Stimulated activated CD4-positive, alpha-beta T cell treated with anti-CD3 and anti-CD28 coated beads, Interleukin-1b, Interleukin-23, amount 100 ng/mL, for 48 hours (primary cell): ENCODE measurements at places on chromosomes 4 and X.

DNA sequence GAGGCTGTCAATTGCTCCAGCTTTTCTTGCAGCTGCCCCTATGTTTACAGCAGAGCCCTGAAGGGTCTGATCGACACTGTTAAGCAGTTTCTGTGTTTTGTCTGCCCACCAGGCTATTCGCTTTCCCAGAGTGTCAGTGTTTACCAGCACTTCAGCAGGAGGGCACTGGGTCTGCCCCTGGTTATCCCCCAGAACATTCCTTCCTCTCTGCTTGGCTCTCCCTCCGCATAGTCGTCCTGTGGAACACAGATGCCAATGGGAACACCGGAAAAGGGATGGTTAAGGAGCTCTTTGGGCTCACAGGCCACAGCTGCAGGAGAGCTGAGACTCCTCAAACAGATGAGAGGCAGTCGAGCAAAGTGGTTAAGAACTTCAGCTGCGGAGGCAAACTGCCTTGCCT is 71.3 kb upstream of the FBXW7 start:
- DNase-seq: no peak

GRCh38 chr4:86935853-86936733 is 1.3 kb downstream of the AFF1 start:
- peak; percentile 81 for DNase-seq

DNA sequence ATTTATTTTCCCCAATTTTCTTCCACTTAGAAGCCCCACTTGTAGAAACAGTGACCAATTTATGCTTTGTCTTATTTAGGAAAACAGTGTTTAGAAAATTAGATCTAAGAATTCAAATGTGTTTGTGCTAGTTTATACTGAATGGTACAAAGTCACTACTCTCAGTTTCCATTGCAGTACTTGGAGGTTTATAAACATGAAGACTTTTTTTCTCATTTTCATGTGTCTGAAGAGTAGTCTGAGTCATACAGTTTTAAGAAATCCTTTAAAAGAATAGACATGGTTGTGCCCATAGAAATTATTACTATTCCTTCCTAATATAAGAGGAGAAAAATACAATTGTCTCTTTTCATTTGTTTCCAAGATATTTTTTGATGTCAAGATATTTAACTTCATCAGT is 458.7 kb downstream of the NAF1 start:
- no peak for DNase-seq

DNA sequence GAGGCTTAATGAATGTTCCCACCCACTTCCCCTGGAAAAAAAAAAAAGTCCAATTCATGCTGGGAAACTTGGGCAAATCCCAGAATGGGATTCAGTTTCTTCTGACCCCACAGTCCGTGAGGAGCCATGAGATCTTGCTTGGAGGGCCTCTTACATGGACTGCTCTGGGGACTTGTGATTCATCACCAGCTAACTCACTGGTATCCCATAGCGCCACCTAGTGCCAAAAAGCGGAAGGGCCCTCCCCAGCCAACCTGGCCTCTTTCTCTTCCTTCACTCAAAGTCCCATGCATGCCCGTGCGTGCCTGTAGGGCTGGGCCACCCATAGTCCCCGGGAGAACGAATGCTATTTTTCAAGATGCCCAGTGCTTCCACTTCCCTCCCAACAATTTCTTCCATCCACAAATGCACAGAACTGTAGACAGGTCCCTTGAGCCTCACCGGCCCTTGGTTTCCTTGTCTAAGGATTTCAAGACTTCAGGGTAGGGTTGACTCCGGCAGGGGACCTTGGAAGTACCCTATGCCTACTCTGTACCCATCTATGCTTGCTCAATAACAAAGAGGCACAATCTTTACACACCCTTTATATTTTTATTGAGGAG is 5.1 kb downstream of the RTL5 start:
- DNase-seq: peak; percentile 77

GRCh38 chr4:8287343-8288280 is 18.1 kb downstream of the HTRA3 start:
- no peak for DNase-seq

GRCh38 chr4:184891816-184892397 is 66.1 kb upstream of the ACSL1 start:
- no peak for DNase-seq

- no peak for DNase-seq
Observed at GRCh38 chr4:97911236-97911906, 231.9 kb downstream of the STPG2 start.

DNA sequence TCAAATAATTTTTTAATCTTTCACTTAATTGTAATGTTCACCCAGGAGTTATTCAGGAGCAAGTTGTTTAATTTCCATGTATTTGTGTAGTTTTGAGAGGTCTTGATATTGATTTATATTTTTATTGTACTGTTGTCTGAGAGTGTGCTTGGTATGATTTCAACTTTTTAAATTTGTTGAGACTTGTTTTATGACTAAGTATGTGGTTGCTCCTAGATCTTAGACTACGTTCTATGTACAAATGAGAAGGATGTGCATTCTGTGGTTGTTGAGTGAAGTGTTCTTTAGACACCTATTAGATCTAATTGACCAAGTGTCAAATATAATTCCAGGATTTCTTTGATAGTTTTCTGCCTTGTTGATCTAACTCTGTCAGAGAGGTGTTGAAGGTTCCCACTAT is 353.3 kb upstream of the GNPDA2 start:
- no peak for DNase-seq

DNA sequence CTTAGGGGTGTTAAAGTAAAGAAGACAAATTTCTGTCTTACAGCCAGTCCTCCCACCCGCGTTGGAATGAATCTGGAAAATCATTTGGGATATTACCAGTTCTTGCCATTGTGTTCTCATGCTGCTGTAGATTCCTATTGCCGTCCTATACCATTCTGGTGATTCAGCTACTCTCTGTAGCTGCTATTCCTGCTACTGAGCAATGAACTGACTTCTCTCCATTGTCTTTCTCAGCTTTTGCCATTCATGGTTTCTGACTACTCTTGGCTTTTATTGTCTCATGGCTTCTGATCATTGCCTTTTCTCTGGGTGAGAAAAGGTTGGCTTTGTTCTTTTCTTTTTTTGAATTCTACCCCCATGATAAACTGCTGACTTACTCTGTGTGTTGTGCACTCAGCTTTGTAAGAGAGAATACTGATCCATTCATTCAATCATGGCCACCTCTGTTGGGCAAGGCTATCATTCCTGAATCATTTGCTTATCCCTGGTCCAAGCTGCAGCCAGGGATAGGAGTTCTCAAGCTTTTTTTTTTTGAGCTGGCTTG is 27.7 kb upstream of the METAP1 start:
- DNase-seq: no peak

DNA sequence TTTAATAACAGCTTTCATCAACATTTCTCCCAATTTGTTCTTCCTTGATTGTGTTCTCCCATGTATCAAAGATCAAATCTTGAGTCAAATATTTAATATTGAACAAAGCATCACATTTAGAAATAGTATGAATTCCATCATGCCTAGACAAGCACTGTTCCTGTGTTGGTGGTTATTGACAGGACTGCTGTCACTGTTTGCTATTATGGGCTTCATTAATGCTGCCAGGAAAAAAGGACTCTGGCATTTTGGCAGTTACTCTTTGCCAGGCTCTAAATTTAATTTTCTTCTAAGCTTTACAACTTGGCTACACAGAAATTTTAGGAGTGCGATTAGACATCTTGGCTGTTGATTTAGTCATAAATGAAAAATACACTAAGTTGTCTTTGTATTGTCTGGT is 295.9 kb upstream of the NRK start:
- DNase-seq: no peak

DNA sequence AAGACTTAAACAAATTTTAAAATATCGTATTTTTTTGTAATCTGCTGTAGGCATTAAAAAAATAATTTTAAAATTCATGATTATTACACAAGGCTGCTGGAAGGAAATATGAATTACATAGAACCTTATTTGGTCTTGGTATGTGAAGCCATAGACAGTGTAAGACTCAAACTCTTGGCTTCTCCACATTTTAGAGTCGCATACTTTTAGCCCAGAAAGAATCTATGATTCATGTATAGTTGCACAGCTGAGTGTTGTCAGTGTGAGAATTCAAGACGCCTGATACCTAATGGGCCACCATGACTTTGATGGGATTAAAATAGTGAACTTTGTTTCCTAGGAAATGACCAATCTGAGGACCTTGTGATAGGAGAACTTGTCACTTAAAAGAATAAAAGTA is 1.4 kb downstream of the INTU start:
- DNase-seq: no peak

GRCh38 chr4:5952286-5952974 is 59.5 kb upstream of the CRMP1 start:
- no peak for DNase-seq

- no peak for DNase-seq
Observed at GRCh38 chr4:1685235-1686150, 1.4 kb upstream of the FAM53A start.
